SW 1271 (cell line): ENCODE measurements at places on chromosomes 5 and 9.
A peak's percentile ranks its signal among the peaks of the same experiment; 100 is the strongest.

- DNase-seq = no peak
Measured at GRCh38 chr9:115369322-115369957, 251.5 kb upstream of the TNC start.

- DNase-seq = peak; percentile 55
Measured at GRCh38 chr5:72248410-72248981, 71.5 kb downstream of the MRPS27 start.

- no peak for DNase-seq
Measured at GRCh38 chr9:7613931-7614330, 185.6 kb downstream of the DMAC1 start.

DNA sequence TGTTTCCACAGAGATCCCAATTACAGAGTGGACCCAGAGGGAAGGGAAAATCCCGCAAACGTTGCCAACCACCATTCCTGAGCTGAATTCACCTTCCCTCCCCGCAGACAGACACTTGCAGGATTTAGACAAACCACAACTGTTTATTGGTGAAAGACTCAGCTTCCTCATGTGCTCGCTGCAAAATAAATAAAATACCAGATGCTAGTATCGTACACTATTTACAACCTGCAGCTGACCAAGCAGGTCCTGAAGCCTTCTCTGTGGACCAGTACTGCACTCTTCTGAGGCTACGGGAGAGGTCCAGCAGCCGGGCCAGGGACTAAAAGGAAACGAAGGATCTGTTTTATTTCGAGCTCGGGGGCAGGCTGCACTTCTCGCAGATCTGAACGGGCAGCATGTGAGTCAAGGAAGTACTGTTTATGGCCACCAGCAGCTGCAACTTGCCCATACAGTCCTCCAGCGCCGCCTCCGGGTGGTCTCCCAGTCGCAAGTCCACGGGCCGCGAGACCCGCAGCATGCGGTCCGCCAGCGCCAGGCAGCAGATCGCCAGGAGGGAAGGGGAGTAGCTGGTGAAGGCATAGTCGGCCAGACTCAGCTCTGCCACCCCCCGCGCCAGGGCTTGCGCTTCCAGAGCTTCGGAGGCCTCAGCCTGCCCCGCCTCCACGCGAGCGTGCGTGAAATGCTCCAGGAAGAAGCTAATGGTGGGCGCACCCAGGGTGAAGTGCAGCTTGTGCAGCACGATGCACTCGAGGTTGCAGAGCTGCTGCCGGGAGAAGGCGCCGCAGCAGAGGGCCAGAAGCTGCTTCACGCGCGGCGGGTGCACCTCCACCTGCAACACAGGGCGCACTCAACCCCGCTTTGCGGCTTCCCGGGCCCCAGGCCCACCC, 2.1 kb downstream of the CCNO start:
- DNase-seq = no peak

- no peak for DNase-seq
Measured at GRCh38 chr5:33937707-33938506, 1.7 kb downstream of the RXFP3 start.

GRCh38 chr9:81829195-81829882, 98.9 kb upstream of the SPATA31D4 start:
- no peak for DNase-seq

DNA sequence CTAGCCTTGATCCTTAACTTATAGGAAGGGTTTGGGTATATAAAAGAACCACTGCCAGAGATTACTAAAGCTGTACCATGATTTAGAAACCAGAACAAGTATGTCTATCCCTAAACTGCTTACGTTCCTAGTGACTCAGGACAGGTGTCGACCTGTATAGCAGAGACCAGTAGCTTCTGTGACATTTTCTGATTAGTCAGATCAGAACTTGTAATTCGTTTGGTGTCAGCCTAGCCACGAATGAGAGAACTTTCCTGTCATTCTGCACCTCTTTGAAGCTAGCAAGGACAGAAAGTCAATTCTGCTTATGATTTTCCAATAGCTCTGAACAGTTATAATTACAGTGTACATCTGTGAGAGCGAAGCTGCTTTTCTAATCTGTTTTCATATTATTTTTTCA, 39.5 kb downstream of the PRKACG start:
- no peak for DNase-seq

GRCh38 chr5:102018690-102019089, 277.4 kb downstream of the SLCO4C1 start:
- no peak for DNase-seq
